ENCODE measurements at places on chromosomes 7 and 10. TPM values are rescaled to one million over a fixed set of nuclear protein-coding genes. Genes with fewer than 3 reads are reported as not detected.

The GPR22 gene
- not detected for total RNA-seq

The KIFBP gene
- 14.6 TPM for total RNA-seq

The TUBAL3 gene
- total RNA-seq: not detected

The GATA3 gene
- total RNA-seq: 59.5 TPM

The PDE1C gene
- not detected for total RNA-seq

The BLNK gene
- total RNA-seq: not detected

Data from T-helper 1 cell treated with Interleukin-12 subunit alpha and Interleukin-12 subunit beta and Interleukin-4 antibody, amounts not matched to agents 30 ng/mL and 1 ng/mL, for 36 hours (primary cell).